ENCODE measurements at places on chromosomes 3 and 15. TPM values are rescaled to one million over a fixed set of nuclear protein-coding genes. Genes with fewer than 3 reads are reported as not detected.

- no peak for DNase-seq
These were observed 37.5 kb downstream of the SEMA5B start for GRCh38 chr3:122989856-122990575.

DNA sequence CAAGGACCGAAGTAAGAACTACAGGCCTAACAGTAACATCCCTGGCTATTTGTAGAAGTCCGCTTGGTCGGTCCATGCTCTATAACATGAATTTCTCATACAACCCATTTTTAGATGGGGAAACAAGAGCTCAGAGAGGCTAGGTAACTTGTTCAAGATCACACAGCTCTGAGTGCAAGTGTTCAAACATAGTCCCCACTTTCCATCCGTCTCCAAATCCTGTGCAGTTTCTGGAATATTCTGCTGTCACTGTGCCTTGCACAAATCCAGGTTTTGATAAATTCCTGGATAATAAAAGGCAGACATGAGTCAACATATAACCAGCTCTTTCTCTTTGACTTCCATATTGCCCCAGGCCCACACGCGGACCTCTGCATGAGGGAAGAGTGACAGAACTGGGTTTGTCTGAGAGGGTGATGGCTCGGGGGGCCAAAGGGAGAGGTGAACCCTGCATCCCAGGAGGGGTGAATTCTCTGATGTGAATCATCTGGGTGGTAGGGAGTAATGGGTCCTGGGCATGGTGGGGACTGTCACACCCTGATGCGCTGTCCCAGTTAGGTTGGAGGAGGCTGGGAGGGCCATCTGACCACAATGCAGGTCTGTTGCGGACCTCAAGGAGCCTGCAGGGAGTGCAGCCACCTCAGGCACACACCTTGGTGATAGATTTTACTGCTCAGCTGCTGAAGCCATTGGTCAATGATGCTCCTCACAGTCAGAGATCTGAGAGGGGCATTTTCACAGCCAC is 162.2 kb downstream of the SMAD6 start:
- peak; percentile 59 for DNase-seq

- DNase-seq: no peak
These were observed 3.8 kb downstream of the ATG3 start for GRCh38 chr3:112557976-112558375.

- no peak for DNase-seq
These were observed 52.5 kb downstream of the FOXP1 start for GRCh38 chr3:71530903-71531530.

CCNB2 gene
- total RNA-seq: 10.4 TPM

DNA sequence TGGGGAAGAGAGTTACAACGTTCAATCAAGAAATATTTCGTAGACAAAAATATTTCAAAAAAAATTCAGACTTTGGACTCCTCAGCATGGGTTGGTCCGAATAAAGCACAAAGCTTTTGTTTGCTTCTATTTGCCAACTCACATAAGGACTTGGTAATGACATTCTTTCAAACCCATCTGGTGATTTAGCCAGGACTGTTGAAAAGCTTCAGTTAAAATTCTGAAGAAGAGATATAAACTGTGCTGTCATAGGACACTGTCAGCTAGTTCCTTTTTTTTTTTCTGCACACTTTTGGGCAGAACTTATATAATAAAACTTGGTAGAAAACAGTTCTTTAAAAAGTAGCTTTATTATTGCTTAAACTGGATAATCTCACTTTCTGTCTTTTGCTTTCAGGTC is 660.8 kb upstream of the SGO1 start:
- DNase-seq: no peak

- no peak for DNase-seq
These were observed 17.1 kb upstream of the CSTA start for GRCh38 chr3:122307976-122308375.

GRCh38 chr15:58393241-58393662 is 38.5 kb upstream of the LIPC start:
- no peak for DNase-seq

DNA sequence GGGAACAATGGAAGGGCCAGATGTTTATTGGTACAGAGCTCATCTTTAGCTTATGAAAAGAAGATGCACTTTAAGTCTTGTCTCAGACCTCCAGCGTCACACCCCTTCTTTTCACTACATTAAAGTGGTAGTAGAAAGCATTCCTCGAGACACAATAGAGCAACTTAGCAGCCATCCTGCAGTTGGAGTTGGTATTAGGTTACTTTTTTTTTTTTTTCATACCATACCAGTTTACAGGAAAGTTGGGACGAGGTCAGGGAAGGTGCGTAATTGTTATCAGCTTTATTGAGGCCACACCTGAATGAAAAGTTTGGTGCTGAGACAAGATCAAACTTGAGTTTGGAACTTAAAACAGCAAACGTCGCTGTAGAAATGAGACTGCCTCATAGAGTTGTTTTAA is 203.8 kb downstream of the SOX2 start:
- no peak for DNase-seq

DNA sequence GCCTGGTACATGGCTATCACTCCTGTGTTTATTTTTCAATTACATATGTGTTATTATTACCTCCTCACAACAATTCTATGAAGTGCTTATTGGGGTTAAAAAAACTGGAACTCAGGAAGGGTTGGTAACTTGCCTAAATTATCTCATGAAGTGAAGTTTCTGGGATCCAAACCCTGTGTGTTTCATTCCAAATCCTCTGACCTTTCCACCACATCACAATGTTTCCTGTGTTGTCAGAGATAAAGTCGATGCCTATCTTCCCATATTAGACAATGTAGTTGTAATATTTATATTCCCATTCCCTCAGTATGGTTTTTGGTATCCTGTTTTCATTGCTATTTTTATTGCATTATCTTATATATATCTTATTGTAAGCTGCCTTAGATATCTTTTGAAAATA is 269.1 kb upstream of the CFAP20DC start:
- no peak for DNase-seq

CNTN6 gene
- total RNA-seq: 8.3 TPM

GRCh38 chr3:30040126-30040525 is 566.3 kb upstream of the TGFBR2 start:
- DNase-seq: no peak

GRCh38 chr15:29115093-29115991 is 154.3 kb downstream of the NSMCE3 start:
- no peak for DNase-seq

DNA sequence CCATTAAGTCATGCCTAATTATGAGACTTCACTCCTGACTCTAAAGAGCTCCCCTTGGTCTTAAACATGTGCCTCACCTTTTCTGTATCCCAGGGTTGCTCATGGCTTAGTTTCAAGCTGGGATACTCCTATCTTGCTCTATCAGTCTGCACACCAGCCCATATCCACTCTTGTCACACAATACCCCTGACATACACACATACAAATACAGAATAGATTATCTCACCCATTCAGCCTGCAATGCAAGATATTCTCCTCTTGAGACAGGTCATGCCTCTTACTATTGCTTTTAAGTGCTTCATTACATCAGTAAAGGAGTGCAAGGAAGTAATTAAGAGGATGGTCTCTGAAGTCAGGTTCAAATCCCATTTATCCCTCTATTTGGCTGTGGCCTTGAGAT is 587.3 kb downstream of the IGSF11 start:
- no peak for DNase-seq

GRCh38 chr3:57586778-57587177 is 10.4 kb downstream of the ARF4 start:
- no peak for DNase-seq

CHL1 gene
- not detected for total RNA-seq

DNA sequence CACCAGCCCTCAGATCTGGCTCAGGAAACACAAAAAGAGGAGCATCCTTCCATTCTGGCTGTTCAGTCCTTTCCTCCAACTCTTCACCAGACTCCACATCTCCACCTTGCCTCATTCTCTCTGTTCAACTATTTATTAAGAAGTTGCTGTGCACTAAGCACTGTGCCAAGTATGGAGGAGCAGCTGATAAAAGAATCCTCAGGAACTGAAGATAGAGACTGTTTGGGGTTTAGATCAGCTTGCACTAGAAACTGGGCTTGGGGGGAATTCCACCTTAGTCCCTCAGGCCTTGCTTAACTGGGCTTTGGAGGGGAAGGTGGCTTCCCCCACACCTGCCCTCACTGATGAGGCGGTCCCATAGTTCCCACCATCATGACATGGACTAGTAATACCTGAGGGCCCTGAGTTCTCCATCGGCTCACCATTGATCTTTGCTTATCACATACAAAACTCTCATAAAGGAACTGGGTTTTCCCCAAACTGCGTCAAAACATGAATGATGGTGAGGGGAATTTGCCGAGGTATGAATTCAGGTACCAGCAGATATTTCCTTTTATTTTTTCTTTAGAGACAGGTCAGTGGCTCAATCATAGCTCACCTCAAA is 1.7 kb upstream of the CCR8 start:
- DNase-seq: no peak

MYO5C gene
- 1.4 TPM for total RNA-seq

GRCh38 chr3:73072634-73073033 is 11.2 kb downstream of the EBLN2 start:
- DNase-seq: no peak

DNA sequence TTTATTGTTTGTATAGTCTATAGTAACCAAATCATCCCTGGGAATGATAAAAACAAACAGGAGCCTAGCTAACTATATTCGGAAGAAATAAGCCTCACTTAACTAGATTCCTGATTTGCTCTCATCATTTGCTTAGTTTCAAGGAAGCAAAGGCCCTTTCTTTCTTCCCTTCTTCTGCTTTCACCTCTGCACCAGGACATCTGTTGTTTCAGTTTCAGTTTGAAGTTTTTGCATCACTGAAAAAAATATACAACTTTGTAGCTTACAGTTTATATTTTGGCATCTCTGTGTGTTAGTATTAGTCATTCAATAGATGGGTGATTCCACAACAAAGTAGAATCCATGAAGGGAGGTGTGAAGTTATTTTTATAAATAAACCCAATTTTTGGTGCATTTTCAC is 113.6 kb upstream of the SNTN start:
- DNase-seq: no peak

- DNase-seq: no peak
These were observed 505.1 kb downstream of the MECOM start for GRCh38 chr3:169158379-169158778.

Data from chondrocyte (in vitro differentiated cells).